Large intestine (tissue), 12 donors: ENCODE measurements at places on chromosomes 16 and 17. TPM values are rescaled to one million over a fixed set of nuclear protein-coding genes. Genes with fewer than 3 reads are reported as not detected.

Gene CNTNAP4
- 2.4 TPM for polyA plus RNA-seq

Gene ENGASE
- 78.0 TPM for polyA plus RNA-seq

- H3K4me3 ChIP-seq, result no peak overlapping the region
- H3K27ac ChIP-seq, result no peak overlapping the region
These were observed 100.7 kb downstream of the MARF1 start for GRCh38 chr16:15542261-15542660.

DNA sequence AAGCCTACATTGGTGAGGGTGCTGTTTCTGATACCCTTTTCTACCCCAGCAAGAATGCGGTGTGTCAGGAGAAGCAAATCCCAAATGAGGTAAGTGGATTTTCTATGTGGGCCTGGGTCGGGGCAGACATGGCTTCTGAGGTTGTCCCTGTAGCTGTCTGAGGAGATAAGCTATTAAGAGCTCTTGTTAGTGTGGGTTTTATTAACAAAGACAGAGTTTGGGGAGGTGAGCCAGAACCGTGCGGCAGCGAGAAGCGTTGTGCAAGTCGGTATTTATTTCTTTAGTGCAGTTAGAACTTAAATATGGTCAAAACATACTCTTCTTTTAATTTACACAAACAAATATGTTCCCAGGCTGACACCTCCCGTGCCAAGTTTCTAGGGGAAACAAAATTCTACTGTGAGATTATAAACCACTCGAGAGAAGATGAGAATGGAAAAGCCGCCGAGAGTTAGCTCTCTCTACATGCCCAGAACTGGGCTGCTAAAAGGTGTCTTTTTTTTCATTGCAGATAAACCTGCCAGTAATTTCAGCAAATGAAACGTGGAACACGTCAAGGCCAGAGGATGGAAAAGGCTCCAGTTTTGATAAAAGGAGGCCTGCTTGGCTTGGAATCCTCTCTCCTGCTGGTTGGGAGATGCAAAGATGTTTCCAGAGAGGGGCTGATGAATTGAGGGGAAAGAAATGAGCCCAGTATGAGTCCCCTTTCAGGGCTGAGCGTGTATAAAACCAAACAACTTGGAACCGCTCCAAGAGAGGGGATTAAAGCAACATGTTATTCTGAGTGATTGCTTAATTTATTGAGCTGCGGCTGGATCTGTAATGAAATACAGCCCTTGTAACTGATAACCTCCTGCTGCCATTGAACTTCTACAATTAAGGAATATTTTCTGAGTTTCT is 254.6 kb downstream of the MRTFB start:
- no peaks in the 10 kb centered on the region for H3K4me1 ChIP-seq
- H3K36me3 ChIP-seq, result no peaks in the 10 kb centered on the region
- DNase-seq, result no peak
- no peak overlapping the region for H3K27ac ChIP-seq
- no peak overlapping the region for H3K4me3 ChIP-seq

- no peak overlapping the region for H3K4me3 ChIP-seq
- no peak for DNase-seq
- H3K4me1 ChIP-seq, result peaks cover 27% of the 10 kb centered on the region
- peak overlapping the region; percentile 29 for H3K27ac ChIP-seq
These were observed 3.1 kb downstream of the ALDH3A2 start for GRCh38 chr17:19651451-19652238.

DNA sequence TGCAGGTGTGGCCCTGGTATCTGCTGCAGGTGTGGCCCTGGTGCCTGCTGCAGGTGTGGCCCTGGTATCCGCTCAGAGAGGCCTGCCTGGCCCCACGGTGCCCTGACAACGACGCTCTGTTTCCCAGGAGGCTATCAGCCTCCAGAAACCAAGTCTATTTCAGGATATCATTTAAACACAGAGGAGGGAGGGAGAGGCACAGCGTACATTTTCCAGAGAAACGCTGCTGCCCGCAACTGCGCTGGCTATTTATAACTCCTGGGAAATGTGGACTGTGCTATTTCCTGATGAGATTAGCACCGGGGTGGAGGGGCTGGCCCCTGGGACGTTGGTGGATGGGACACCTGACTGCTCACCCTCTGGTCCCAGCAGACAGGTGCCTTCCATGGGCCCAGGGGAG is 22.5 kb downstream of the TIMM22 start:
- H3K36me3 ChIP-seq, result peaks cover 16% of the 10 kb centered on the region
- DNase-seq, result peak; percentile 49
- H3K27me3 ChIP-seq, result no peaks in the 10 kb centered on the region
- no peak overlapping the region for H3K4me3 ChIP-seq
